Stimulated activated CD4-positive, alpha-beta T cell treated with anti-CD3 and anti-CD28 coated beads, Interleukin-15, amount 100 ng/mL, for 1 hour (primary cell): ENCODE measurements at places on chromosomes 3 and 15.
A peak's percentile ranks its signal among the peaks of the same experiment; 100 is the strongest.

DNA sequence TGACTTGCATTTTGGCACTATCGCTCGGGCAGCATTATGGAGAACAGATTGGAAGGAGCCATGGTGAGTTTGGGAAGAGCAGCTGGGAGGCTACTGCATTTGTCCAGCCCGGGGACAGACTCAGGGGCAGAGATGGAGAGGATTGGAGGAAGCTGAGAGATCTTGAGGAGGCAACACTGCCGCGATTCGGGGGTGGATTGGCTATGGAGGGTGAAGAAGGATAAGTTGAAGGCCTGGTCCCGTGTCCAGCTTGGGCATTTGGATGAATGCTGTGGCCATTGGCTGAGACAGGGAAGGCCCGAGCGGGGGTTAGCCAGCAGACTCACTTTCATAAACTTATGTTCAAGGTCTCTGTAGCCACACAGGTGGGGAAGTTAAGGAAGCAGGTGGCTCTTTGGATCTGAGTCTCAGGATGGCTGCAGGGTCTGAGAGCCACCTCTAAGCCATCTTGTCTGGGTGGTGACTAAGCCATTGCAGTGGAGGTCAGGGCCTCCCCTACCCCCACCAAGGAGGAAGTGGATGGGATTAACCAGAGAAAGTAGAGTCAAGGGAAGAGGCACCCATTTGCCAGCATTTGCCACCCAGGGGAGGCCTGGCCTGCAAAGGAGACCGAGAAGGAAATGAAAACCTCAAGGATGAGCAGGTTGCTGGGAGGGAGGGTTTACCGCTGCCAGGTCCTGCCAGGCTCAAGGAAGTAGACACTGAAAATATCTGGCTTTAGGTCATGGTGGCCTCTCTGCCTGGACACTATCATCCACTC is 144.0 kb upstream of the TLE3 start:
- DNase-seq = no peak

DNA sequence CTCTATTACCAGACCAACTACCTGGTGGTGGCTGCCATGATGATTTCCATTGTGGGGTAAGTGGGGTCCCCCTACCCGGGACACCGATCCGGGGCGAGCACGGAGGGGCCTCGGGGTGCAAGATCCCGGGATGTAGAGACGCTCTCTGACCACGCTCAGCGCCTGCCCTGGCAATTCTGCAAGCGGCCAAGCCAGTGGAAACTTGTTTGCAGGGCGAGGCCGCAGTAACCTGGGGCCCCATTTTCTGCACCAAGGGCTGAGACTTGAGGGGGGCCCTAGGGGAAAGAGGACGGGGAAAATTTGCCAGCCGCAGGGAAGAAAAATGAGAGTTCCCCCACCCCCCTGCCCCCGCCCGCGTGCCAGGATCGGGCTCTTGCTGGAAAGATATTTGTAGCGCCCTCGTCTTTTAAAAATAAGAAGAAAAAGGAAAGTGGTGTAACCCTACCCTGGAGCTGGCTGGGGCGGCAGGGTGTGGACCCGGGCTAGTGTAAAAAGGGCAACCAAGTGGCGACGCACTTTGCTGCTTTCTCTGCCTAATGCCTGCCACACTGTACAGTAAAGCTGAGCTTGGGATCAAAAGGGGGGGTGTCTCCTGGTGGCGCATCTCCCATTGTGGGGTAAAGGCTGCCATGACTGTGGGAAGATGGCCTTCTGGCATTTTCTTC is 563 bp downstream of the ARL6IP5 start:
- no peak for DNase-seq

DNA sequence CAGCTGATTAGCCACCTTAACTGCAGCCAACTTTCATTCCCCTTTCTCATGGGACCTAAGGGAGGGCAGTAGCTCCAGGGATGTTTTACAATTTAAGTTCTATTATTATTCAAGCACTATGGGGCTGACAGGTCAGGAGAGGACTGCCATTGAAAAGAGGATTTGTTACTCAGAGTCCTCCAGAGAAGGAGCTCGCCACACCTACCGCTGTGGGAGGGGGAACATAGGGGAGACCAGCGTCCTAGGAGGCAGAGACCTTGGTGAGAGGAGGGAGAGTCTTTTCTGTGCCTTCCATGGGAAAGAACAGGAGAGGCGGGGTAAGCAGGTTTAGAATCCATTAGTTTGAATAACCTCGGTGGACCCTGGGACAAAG is 14.4 kb downstream of the ATP10A start:
- no peak for DNase-seq

DNA sequence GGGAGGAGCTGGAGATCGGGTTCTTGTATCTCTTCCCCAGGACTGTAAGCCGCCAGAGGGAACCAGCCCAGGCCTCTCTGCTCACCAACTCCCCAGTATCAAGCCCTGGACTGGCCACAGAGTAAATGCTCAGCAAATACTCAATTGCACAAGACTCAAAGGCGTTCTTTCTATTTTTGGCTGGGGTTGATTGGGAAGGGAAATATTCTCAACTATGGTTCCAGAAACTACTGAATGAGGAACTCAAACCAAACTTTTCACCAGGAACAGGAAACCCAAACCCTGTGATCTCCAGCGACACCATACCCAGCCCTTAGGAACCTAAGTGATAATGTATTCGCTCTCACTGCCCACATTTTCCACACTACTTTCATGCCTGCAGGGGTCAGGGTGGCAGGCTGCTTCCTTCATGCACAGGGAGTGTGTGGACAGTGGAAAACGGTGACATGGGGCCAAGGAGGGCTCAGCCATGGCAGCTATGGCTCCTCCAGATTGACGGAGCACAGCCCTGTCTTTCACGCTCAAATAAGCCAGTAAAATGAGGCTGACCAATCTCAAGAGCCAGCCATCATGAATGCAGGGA is 124.7 kb upstream of the RAD18 start:
- DNase-seq = no peak

- DNase-seq = peak; percentile 9
These were observed 1.3 kb downstream of the TLE3 start for GRCh38 chr15:70096215-70097062.

- no peak for DNase-seq
These were observed 3.3 kb downstream of the CHRNA3 start for GRCh38 chr15:78617516-78617915.

DNA sequence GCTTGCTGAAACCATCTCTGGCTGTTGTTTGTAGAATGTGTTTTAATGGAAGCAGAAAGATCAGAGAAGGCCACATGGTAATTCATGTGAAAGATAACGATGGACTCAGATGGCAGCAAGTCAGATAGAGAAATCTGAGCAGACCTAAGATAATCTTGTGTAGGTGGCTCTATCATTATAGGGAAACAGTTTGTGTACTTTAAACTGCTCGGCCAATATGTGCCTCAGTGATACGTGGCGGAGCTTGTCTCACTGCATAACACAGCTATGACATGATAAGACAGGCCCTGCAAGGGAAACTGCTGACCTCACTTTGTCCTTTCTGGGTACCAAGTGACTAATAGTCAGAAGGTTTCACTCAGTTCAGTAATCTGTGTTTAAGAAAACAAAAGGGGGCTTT is 51.0 kb downstream of the MME start:
- DNase-seq = no peak

DNA sequence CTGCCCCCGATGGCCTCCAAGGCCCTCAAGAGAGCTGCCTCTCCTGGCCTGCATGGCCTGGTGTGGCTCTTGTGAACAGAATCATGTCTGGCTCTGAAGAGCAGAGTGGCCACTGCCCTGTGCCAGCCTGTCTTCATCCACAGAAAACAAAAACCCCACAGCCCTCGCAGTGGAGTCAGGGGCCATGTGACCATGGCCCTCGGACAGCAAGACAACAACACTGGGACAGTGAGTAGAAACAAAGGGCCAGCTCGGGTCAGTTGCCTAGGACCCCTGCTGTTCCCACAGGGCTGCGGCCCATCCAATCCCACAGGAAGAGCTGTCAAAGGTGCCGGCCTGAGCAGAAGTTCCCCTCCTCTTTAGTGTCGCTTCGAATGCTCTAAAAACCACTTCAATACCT is 72.5 kb downstream of the UMPS start:
- no peak for DNase-seq

- DNase-seq = no peak
These were observed 56.4 kb downstream of the FEM1B start for GRCh38 chr15:68333775-68334470.

DNA sequence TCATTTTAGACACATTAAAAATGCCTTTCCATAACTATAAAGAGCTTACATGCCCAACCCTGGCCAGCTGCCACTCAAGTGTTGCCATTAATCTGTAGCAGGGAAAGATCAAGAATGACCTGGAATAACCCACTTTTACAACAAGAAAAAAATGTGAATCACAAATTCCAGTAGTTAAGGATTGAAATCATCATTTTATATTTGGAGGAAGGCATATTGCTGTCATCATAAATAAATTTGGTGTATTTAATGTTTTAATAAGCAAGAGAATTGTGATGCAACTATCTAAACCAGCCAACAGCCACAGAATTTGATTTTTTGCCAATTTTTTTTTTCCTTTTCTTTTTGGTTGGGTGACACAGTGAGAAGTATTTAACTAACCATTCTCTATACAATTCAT is 240.0 kb upstream of the SEMA6D start:
- no peak for DNase-seq

- no peak for DNase-seq
These were observed 342.2 kb downstream of the GBE1 start for GRCh38 chr3:81419228-81419627.

GRCh38 chr3:9314796-9315195 is 48.1 kb upstream of the THUMPD3 start:
- DNase-seq = no peak
